ENCODE measurements at places on chromosomes 13 and 19. TPM values are rescaled to one million over a fixed set of nuclear protein-coding genes. Genes with fewer than 3 reads are reported as not detected.

The OSCAR gene
- total RNA-seq, result not detected

The AMER2 gene
- 1.5 TPM for total RNA-seq

- no peak for DNase-seq
Observed at GRCh38 chr13:80313668-80314256, 27.2 kb downstream of the SPRY2 start.

- no peak for DNase-seq
Observed at GRCh38 chr13:111228262-111229144, 91.9 kb upstream of the TEX29 start.

The ZNF625 gene
- 25.1 TPM for total RNA-seq

DNA sequence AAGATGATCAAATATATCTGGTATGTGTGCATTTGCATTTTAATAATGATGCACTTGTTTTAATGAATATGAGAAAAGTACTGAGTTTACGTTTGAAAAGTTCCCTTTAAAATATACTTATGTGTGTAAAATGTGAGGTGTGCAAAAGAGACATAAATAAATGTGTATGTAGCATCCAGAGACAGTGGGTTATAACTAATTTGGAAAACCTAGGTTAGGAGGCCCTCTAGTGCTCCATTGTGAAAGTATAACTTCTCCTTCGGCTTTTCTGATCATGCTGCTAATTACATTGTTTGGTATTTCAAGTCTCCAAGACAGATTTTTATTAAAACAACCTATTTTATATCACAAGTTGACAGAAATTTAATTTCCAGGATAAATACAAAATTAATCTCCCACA is 30.1 kb downstream of the SCEL start:
- no peak for DNase-seq

The NLRP5 gene
- not detected for total RNA-seq

Data from glutamatergic neuron (in vitro differentiated cells).